A673 (cell line): ENCODE measurements at places on chromosomes 16 and 17.
A peak's percentile ranks its signal among the peaks of the same experiment; 100 is the strongest.

- DNase-seq, result no peak
Measured at GRCh38 chr17:7854851-7855659, at the start of gene TMEM88. TMEM88 (plus strand) TSS chr17:7855066; CDS start chr17:7855075, 9 bp downstream.

- peak; percentile 44 for DNase-seq
Measured at GRCh38 chr17:688100-688989, 26.3 kb downstream of the VPS53 start.

DNA sequence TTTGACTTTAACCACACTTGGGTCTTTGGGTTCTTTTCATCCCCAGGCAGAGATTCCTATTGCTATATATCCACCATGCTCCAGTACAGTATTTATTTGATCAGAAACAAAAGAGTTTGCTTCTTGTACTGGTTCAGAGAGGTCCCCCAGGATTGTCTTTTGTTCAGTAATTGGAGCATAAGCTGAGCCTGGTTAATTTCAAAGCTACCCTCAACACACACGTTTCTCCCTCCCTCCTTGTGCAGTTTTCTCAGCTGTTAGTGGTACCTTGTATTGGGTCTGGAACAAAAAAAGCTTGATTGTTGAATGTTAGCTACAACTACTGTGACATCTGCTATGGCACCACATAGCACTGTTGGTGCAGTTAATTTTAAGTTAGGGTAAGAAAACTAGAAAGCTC, 50.0 kb downstream of the NUP93 start:
- no peak for DNase-seq

GRCh38 chr17:58693208-58693607, 806 bp downstream of the RAD51C start:
- no peak for DNase-seq

- DNase-seq, result no peak
Measured at GRCh38 chr16:83882163-83882885, 16.6 kb upstream of the MLYCD start.

GRCh38 chr16:75080205-75081029, 36.2 kb downstream of the LDHD start:
- DNase-seq, result no peak

DNA sequence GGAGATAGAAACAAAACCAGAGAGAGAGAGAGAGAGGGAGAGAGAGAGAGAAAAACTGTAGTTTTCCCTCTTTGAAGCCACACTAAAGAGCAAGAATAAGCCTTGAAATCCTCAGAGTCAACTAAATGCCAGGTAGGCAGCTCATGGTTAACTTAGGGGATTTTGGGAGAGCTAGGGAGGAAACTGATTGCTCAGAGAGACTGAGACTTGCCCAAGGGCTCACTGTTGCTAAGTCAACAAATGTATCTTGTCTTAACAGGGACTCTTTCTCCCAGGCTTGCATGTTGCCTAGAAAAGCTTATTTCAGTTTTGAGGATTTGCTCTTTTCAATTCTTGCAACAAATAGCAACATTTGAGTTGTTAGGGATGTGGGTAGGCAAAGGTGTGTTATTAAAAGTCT, 4.5 kb upstream of the SLC5A11 start:
- DNase-seq, result no peak

- peak; percentile 82 for DNase-seq
Measured at GRCh38 chr17:6666077-6666521, 14.5 kb downstream of the C17orf100 start.

- no peak for DNase-seq
Measured at GRCh38 chr16:76428858-76429257, 151.7 kb downstream of the CNTNAP4 start.

- peak; percentile 9 for DNase-seq
Measured at GRCh38 chr17:28370035-28370743, at the start of gene VTN. VTN (minus strand) TSS chr17:28370307; CDS start chr17:28370203, 104 bp downstream.
